Fibroblast of skin of abdomen (primary cell): ENCODE measurements at places on chromosomes 16 and 17.
A peak's percentile ranks its signal among the peaks of the same experiment; 100 is the strongest.

- DNase-seq: no peak
Measured at GRCh38 chr16:67917140-67917851, 14.4 kb downstream of the CTRL start.

GRCh38 chr17:73030995-73031394 lies 61.5 kb downstream of the SLC39A11 start:
- DNase-seq: no peak

GRCh38 chr17:73820686-73821448 lies 176.6 kb upstream of the SDK2 start:
- DNase-seq: peak; percentile 61

DNA sequence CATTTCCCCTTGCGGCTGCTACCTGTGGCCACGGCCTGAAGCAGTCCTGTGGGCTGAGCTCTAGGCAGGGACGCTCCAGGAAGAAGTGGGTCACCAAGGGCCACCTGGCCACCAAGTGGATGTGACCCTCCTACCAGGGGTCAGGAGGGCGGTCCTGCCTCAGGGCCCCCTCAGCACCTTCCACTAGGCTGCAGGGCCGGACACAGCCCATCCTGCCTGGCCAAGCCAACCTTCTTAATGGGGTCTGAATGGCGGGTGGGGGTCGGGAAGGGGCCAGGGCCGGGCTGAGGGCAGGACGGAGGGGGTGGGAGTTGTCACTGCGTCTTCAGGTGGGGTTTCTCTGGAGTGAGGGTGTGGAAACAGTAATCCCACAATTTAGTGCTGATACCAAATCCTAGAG lies 13.2 kb upstream of the MLKL start:
- no peak for DNase-seq

DNA sequence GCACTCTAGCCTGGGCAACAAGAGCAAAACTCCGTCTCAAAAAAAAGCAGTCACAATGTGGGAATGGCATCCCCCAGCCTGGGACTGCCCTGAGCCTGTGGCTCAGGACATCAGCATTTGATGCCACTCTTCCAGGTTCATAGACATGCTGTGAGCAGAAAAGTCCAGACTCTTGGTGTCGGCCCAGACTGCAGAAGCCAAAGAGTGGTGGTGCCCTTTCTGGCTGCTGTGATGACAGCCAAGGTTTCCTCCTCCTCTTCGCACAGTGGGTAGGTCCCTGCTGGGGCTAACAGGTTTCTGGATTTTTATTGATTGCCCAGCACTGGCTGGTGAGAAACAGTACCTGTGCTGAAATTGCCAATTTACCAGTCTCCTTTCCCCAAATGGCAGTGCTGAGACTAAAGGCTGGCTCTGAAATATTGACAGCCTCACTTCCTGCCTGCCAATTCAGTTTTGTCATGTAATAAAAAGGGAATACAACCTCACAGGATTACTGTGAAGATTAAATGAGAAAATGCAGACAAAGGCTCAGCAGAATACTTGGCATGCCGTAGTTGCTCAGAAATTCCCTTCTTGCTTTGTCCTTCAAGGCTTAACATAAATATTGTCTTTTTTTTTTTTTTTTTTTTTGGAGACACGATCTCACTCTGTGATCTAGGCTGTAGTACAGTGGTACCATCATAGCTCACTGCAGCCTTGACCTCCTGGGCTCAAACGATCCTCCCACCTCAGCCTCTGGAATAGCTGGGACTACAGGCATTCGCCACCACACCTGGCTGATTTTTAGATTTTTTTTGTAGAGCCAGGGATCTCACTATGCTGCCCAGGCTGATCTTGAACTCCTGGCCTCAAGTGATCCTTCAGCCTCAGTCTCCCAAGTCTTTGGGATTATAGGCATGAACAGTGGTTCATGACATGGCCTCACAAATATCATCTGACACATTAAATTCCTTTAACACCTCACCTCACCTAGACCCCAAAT lies 15.5 kb upstream of the UBE2G1 start:
- DNase-seq: no peak
